Left cardiac atrium (tissue), 4 donors: ENCODE measurements at places on chromosomes 13 and 19. TPM values are rescaled to one million over a fixed set of nuclear protein-coding genes. Genes with fewer than 3 reads are reported as not detected.

GRCh38 chr13:61138857-61139256 lies 276.8 kb downstream of the PCDH20 start:
- DNase-seq = no peak

DNA sequence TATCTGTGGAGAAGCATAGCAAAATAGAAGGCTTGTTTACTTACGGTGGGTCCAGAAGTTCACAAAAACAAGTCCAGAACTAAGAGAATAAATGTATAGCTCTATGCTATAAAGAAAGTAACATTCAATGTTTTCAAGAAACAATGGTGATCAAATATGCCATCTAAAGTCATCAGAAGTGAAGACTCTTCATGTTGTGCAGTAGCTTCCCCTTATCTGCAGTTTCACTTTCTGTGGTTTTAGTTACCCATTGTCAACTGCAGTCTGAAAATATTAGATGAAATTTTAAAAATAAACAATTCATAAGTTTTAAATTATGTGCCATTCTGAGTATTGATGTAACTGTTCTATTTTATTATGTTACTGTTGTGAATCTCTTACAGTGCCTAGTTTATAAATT lies 72.5 kb downstream of the EDNRB start:
- DNase-seq = no peak

LILRB3 gene
- 10.5 TPM for total RNA-seq

GRCh38 chr19:873084-873483 lies 13.6 kb downstream of the CFD start:
- no peak for DNase-seq

GRCh38 chr19:6791237-6791636 lies 18.7 kb downstream of the VAV1 start:
- no peak for DNase-seq

RFX2 gene
- 10.5 TPM for total RNA-seq

TLE6 gene
- 1.9 TPM for total RNA-seq

- DNase-seq = no peak
Observed at GRCh38 chr13:100398360-100398759, 190.2 kb downstream of the GGACT start.

DNA sequence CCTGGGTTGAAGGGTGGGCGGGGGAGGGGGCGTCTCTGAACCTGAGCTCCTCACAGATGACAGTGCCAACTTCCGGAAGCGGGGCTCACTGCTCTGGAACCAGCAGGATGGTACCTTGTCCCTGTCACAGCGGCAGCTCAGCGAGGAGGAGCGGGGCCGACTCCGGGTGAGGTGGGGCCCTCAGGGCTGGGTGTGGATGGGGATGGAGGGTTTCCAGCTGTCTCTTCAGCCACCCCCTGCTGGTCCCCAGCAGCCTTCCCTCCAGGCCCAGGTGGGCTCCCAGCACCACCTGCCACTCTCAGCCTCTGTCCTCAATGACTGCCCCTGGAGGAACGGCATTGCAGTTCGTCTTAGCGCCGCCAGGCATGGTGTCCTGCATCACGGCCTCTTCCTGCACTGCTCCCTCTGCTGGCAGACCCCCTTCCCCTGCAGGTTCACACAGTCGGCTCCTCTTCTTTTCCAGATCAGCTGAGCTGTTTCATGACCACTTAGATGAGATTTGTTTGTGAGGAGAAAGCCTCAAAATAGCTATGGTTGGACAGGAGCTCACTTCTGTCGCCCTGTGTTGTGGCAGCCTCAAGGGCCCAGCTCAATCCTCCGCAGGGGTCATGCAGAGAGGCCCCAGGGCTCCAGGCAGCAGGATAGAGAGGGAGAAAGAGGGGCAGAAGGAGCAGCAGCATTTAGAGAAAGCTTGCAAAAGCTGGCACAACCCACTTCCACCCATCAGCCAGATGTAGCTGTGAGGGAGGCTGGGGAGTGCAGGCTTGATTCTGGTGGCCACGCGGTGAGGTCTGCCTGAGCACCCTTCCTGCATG lies 2.5 kb upstream of the GARIN5A start:
- no peak for DNase-seq

GRCh38 chr13:26518451-26518959 lies 39.0 kb upstream of the WASF3 start:
- DNase-seq = no peak
